WTC11 (cell line): ENCODE measurements at places on chromosomes 11 and 22. TPM values are rescaled to one million over a fixed set of nuclear protein-coding genes. Genes with fewer than 3 reads are reported as not detected.

DNA sequence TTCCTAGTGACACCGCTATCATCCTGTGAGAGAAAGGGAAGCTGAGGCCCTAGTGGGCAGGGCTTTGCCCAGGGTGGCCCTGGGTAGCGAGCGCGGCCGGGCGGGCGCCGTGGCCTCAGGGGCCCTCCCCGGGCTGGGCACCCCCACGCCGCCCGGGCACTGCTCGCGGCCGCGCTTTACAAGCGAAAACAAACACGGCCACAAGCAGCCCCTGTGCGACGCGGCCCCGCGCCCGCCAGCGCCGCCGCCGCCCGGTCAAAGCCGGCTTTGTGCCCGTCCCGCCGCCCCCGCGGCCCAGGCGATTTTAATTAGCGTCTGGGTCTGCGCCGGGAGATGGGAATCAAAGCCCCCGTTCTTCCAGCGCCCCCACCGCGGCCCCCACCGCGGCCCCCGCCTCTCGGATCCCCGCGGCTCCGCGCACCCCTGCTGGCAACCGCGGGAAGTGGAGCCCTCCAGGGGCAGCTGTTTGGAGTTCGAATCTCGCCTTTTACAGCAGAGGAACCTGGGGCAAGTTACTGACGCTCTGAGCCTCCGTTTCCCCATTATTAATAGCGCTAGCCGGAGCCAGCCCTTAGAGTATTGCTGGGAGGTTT lies 47.9 kb downstream of the CHRDL2 start:
- peak; percentile 68 for DNase-seq

GRCh38 chr11:26851696-26852095 lies 129.8 kb upstream of the SLC5A12 start:
- no peak for DNase-seq

DNA sequence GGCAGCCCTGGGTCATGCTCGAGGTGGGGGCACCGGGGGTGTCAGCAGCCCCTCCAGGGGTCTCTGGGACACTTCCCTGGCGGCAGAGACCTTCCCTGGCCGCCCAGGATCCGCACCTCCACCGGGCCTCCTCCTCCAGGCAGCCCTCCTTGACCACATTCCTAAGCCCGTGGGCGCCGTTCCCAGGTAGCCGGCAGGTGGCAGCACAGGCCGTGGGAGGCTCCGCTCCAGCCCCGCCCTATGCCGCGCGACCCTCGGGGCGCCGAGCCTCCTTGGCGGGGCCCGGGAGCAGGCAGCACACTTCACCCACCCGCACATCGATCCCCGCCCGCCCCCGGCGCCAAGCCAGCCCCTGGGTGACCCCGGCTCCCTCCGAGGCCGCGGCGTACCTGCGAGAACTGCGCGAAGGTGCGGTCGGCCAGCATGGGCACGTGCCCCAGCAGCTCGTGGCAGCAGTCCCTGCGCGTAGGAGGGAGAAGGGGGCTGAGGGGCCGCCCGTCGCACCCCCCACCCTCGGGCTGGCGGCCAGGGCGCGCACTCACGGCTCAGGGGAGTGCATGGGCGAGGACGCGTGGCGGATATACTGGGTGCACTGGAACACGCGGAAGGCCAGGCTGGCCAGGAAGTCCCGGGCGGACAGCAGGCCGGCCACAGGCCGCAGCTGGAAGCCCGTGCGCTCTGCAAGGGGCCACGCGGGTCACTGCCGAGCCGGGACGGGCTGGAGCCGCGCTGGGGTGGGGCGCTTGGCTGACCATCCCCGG lies 5.3 kb upstream of the INS start:
- peak; percentile 75 for DNase-seq

GRCh38 chr11:70333261-70333660 lies 62.8 kb downstream of the PPFIA1 start:
- no peak for DNase-seq

MMP11 gene
- total RNA-seq: 14.5 to 16.5 TPM (median 16.2 TPM) in 3 replicates

GRCh38 chr22:32261306-32261705 lies 6.2 kb upstream of the SLC5A4 start:
- DNase-seq: no peak

GRCh38 chr11:26993965-26994457 lies at the start of gene FIBIN:
FIBIN (plus strand) TSS chr11:26994112; CDS start chr11:26994527, 415 bp downstream.
- DNase-seq: peak; percentile 55

MYOD1 gene
- not detected in 3 replicates for total RNA-seq

GRCh38 chr22:19455585-19456370 lies 8.3 kb upstream of the C22orf39 start:
- DNase-seq: no peak

DNA sequence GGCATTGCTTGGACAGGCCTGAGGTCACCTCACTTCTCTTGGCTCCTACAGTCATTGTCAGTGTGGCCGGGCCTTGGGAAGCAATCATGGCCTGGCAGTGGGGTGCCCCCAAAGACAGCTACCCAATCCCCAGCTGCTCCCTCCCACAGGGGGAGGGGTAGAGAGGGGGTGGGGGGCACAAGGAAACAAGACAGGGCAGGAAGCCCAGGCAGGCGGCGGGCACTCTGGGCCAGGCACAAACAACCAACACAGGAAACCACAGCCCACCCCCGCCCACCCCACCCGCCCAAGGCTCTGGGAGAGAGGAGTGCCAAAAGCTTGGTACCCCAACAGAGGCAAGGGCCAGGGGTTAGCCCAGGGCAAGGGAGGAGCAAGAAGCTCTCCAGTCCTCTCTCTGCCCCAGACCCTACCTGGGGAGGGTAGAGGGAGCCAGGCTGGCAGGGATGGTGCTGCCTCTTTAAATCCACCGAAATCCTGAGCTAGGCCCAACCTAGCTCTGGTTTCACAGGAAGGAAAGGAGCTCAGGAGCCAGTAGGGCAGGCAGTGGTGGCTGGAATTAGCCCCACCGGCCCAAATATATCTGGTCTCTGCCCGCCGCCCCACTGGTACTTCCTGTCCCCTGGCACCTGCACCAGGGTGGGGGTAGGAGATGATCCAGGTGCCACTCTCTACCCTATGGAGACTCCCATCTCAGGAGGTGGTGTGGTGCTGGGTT lies 12.2 kb downstream of the BCL9L start:
- no peak for DNase-seq

- DNase-seq: no peak
Observed at GRCh38 chr11:110196241-110196754, 100.1 kb downstream of the RDX start.

SCUBE1 gene
- 6.9 to 9.6 TPM (median 7.8 TPM) in 3 replicates for total RNA-seq

- DNase-seq: no peak
Observed at GRCh38 chr11:27239305-27239942, 123.6 kb downstream of the CCDC34 start.

- no peak for DNase-seq
Observed at GRCh38 chr11:75625021-75625420, 43.8 kb downstream of the MAP6 start.

- no peak for DNase-seq
Observed at GRCh38 chr11:120385110-120385509, 48.9 kb downstream of the ARHGEF12 start.

GRCh38 chr11:112715056-112715455 lies 246.2 kb upstream of the NCAM1 start:
- DNase-seq: no peak

GRCh38 chr22:49212466-49212865 lies 615.2 kb downstream of the BRD1 start:
- peak; percentile 4 for DNase-seq

DNA sequence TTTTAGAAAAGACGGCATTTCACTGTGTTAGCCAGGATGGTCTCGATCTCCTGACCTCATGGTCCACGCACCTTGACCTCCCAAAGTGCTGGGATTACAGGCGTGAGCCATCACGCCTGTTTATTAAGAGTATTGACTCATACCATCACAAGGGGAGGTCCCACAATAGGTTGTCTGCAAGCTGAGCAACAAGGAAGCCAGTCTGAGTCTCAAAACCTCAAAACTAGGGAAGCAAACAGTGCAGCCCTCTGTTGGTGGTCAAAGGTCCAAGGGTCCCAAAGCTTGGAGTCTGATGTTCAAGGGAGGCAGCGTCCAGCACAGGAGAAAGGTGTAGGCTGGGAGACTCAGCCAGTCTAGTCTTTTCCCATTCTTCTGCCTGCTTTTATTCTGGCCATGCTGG lies 32.8 kb upstream of the LDLRAD3 start:
- DNase-seq: no peak

DNA sequence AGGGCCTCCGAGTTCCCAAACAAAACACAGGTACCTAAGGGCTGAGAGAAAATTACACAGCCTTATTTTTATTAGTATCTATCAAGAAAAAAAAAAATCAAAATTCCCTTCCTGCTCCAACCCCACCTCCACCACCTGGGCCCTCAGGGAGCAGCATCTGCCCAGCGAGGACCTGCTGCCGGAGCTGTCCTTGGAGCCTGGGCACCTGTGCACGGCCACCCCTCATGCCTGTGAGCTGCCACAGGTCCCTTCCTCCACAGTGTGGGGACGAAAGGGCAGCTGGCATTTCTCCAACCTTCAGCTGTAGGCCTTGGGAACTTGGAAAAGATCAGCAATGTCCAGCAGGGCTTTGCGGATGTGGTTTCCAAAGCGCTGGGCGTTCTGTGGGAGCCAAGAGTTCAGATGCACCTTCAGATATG lies 6.3 kb upstream of the SYCE3 start:
- no peak for DNase-seq

PNPLA5 gene
- total RNA-seq: 5.3 to 5.9 TPM (median 5.3 TPM) in 3 replicates
